ENCODE measurements at places on chromosomes 4 and X.

DNA sequence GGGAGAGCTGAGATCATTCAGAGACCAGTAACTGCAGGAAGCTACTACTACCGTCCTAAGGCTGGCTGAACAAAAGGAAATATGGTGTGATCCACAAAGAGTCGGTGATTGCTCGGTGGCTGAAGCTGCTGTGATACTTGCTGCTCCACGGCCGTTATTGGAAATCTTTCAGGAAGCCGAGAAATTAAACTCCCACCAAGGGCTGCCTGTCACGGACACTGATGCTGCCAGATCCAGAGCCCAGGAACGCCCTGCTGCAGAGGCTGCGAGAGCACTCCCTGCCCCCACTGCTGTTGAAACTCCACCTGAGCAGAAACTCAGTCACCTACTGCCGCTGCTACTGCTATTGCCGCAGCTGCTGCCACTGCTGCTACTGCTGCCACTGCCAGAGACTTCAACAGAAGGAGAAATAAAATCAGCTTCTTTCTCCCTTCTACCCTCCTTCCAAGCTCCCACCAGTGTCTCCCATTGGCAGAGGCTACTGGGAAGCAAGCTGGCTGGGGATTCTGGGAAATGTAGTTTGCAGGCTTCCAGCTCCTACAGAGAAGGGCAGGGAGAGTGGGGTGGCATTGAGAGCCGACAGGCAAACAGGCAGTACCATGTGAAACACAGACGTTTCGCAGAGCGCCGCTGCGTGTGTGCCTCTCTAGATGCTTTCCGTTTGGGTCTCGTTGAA, 126.0 kb upstream of the ENPP6 start:
- no peaks in the 10 kb centered on the region for H3K4me1 ChIP-seq
- no peaks in the 10 kb centered on the region for H3K27me3 ChIP-seq
- DNase-seq = no peak
- H3K27ac ChIP-seq = no peak overlapping the region
- peak overlapping the region; percentile 54 for H3K4me3 ChIP-seq

DNA sequence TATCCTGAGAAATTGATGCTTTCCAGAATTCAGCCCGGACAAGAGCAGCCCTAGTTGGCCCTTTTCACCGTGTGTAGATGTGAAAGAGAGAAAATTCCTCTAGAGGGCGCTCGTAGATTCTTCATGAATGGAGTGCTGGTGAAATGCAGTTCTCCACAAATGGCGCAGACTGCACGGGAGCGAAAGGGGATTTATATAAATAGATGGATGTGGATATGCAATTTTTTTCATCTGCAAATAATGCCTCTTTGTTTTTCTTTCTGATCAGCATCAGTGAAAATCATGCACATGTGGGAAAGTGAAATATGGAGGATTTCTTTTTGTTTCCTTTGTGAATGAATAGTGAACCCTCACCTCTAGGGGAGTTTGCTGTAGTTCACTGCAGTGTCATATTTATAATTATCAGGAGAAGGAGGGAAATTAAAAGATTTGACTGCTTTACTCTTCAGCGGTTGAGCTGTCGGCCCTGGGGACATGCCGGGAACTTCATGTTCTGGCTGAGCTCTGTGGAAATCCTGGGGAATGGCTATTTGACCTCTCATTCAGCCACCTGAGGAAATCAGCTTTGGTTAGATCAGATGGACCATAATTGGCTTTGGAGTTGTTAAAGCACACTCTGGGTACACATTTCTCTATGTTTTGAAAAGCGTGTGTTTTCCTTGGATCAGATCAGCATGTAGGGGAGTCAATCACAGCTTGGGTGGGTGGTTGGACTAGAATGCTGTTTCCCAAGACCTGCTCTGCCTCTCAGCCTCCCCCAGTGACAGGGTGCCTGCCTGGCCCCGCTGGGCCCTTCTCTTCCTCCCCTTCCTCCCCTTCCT, 115.0 kb upstream of the SHISA3 start:
- no peaks in the 10 kb centered on the region for H3K36me3 ChIP-seq
- no peak for DNase-seq
- no peaks in the 10 kb centered on the region for H3K27me3 ChIP-seq
- no peak overlapping the region for H3K4me3 ChIP-seq

DNA sequence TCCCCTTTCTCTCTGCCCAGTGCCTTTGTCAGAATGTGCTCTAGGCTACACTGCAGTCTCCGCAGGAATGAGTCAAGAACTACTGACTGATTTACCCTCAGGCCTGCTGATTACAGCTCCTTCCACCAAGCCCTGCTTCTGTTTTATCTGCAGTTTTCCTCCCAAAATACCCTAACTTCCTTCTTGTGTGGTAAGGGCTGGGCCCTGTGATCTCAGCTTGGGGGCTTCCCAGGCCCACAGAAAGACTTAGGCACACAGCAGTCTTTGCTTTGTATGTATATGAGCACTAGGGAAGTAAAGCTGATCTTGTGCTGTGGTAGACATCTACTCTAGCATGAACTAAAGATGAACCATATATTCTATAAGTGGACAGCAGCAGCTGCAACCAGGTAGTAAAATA, 18.8 kb downstream of the PAK3 start:
- DNase-seq = no peak
- no peak overlapping the region for H3K27ac ChIP-seq
- H3K4me1 ChIP-seq = no peaks in the 10 kb centered on the region
- no peaks in the 10 kb centered on the region for H3K27me3 ChIP-seq

DNA sequence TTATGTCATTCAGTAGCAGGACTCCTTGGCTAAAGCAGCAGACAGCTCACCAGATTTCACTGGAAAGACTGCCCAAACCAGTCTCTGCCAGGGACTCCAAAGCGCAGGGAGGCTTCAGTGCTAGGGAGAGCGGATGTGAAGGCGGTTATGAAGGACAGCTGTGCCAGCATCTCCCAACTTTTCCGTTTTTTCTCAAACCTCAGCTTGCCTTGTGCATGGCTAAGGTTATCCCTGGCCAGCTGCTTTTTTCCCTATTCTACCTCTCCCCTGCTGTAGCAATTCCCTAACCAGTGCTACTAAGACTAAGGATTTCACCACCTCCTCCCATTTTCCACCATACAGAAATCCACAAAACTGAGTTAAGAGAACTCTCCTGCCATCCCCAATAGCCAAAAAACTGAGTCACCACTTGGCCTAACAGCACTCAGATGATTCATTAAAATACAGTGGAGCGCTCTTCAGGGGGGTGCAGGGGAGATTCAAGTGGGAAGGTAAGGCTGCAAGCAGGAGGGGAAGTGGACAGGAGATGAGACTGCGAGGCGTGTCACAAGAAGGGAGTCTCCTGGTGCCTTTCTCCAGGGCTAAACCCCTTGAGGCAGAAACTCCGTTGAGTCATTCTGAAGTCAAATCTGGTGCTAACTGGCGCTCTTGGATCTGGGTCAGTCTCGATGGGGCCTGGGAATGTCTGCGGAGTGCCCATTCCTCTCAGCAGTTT, 90.7 kb downstream of the PALLD start:
- DNase-seq = no peak
- no peaks in the 10 kb centered on the region for H3K27me3 ChIP-seq
- no peak overlapping the region for H3K27ac ChIP-seq

DNA sequence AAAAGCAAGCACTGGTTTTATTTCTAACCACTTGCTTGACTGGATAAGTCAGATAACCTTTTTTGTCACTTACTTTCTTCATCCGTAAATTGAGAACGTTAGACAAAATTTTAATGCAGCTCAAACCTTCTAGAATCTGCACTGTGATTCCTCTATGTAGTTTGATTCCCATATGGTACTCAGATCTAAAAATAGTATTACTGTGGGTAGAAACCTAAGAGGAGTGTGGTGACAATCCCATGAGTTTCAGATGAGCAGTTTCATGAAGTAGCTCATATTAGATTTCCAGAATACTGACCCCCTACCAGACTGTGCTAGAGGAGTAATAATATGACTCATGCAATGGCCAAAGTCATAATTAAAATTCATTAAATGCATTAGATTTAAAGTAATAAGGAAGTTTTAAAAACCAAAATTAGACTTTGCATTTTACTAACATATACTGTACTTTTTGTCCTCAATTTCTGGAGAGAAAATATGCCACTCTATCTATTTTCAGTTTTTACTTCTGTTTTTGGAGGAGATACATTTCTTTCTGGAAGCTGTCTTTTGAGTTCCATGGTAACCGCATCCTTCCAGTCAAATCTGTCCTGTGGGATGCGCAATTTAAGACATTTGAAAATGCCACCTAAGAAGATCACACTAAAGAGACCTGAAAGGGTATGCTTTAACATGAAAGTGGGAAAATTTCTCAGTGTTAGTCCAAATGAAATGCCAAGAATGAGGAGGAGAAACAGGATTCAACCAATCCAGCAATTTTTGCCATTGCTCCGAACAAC, 64.1 kb upstream of the GPM6A start:
- no peaks in the 10 kb centered on the region for H3K4me1 ChIP-seq
- no peaks in the 10 kb centered on the region for H3K27me3 ChIP-seq

- H3K4me1 ChIP-seq = no peaks in the 10 kb centered on the region
- H3K27ac ChIP-seq = no peak overlapping the region
- no peaks in the 10 kb centered on the region for H3K36me3 ChIP-seq
- H3K27me3 ChIP-seq = no peaks in the 10 kb centered on the region
- no peak for DNase-seq
Measured at GRCh38 chrX:70826715-70827114, 81.8 kb downstream of the TEX11 start.

- no peak overlapping the region for H3K27ac ChIP-seq
- no peak overlapping the region for H3K4me3 ChIP-seq
- H3K27me3 ChIP-seq = no peaks in the 10 kb centered on the region
- no peaks in the 10 kb centered on the region for H3K36me3 ChIP-seq
- no peaks in the 10 kb centered on the region for H3K4me1 ChIP-seq
Measured at GRCh38 chr4:112185334-112185733, 40.1 kb downstream of the FAM241A start.

DNA sequence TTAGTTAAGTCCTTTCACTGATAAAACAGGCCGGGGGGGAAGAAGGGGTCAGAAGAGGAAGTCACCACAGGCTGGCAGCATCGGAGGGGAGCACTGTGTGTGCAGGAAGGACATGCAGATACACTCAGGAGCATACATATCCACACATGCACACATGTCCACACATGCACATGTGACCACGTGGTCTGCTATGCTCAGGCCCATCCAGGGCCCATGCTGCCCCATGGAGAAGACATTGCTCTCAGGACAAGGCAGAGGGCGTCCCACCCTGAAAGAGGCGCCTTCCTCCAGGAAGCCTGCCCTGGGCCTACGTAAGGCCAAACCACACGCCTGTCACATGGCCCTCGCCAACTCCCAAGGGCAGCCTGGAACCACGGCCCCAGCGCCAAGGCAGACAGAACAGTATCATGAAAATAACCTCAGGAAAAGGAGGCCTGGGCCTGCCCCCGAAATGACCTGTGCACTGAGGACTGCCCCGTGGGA, 15.8 kb downstream of the WDR1 start:
- peak overlapping the region; percentile 78 for H3K27ac ChIP-seq
- peaks cover 34% of the 10 kb centered on the region for H3K36me3 ChIP-seq
- no peaks in the 10 kb centered on the region for H3K27me3 ChIP-seq

DNA sequence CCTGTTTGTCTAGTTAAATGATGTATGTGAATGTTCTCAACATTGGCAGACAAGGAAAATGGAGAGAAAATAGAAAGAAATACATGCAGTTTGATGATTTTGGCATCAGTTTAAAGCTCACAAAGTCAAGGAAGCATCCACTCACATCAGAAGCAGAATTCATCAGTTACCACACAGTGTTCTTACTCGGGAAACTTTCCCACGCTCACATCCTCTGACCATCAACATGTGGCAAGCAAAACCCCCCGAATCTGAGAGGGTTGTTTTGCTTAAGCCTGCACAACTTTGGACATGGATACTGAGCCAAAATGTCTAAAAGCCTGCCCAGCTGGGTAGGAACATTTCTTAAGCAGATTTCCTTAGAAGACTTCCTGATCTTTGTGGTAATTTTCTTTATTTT, 407.6 kb downstream of the ANKRD50 start:
- H3K27ac ChIP-seq = no peak overlapping the region
- no peaks in the 10 kb centered on the region for H3K27me3 ChIP-seq
- H3K4me1 ChIP-seq = no peaks in the 10 kb centered on the region
- no peak for DNase-seq

GRCh38 chr4:145001635-145002034, 96.4 kb downstream of the ANAPC10 start:
- H3K4me3 ChIP-seq = no peak overlapping the region
- no peaks in the 10 kb centered on the region for H3K36me3 ChIP-seq
- no peaks in the 10 kb centered on the region for H3K27me3 ChIP-seq
- DNase-seq = no peak

DNA sequence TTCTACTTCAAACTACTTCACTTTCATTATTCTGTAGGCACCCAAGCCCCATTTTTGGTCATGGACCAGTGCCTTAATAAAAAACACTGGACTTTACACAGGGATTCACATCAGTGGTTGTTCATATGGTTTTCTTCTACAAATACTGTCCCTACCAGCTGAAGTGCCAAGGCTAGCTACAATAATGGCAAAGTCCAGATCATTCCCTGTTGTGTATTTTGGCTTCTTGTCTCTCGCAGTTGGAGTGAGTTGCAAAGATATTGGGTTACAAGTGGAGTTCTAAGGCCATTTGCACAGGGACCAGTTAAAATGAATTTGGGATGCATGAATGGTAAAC, 16.7 kb upstream of the ANKRD17 start:
- H3K4me1 ChIP-seq = no peaks in the 10 kb centered on the region
- H3K36me3 ChIP-seq = no peaks in the 10 kb centered on the region
- no peaks in the 10 kb centered on the region for H3K27me3 ChIP-seq
- no peak overlapping the region for H3K27ac ChIP-seq
- no peak overlapping the region for H3K4me3 ChIP-seq
- no peak for DNase-seq

DNA sequence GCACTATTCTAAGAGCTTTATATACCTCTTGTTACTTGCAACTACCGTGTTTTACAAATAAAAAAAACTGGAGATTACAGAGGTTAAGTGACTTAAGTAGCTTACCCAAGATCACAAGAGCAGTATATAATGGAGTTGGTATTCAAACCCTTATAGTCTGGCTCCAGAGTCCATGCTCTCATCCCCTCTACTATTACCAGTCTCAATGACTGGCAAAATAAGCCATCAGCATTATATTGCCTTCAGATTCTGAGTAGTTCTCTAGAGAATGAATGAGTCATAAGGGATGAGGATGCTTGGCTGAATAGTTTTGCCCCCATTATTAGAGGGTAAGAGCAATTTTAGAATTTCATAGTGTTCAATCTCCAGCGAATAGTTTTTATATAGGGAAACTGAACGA, 170.1 kb upstream of the ATOH1 start:
- H3K36me3 ChIP-seq = no peaks in the 10 kb centered on the region
- no peaks in the 10 kb centered on the region for H3K27me3 ChIP-seq
- H3K27ac ChIP-seq = no peak overlapping the region
- H3K4me3 ChIP-seq = no peak overlapping the region
- no peaks in the 10 kb centered on the region for H3K4me1 ChIP-seq

DNA sequence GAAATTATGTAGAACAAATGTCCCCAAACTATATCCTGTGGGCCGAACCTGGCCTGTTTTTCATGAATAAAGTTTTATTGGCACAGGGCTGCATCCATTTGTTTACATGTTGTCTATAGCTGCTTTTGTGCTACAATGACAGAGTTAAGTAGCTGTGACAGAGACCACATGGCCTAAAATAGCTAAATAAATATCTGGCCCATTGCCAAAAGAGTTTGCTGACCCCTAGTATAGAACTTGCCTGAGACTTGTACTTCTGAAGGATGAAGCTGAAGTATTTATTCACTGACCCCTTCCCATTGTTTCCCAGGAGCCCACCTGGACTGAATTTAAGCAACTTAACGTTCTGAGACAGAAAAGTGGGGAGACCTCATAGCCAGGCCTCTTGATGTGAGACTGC, 325.6 kb downstream of the FRMPD4 start:
- no peak overlapping the region for H3K4me3 ChIP-seq
- H3K36me3 ChIP-seq = no peaks in the 10 kb centered on the region
- DNase-seq = no peak

- no peaks in the 10 kb centered on the region for H3K27me3 ChIP-seq
- H3K27ac ChIP-seq = no peak overlapping the region
- no peaks in the 10 kb centered on the region for H3K36me3 ChIP-seq
- no peak overlapping the region for H3K4me3 ChIP-seq
- no peak for DNase-seq
- H3K4me1 ChIP-seq = no peaks in the 10 kb centered on the region
Measured at GRCh38 chr4:157918036-157918832, 254.6 kb downstream of the GASK1B start.
